ENCODE measurements at places on chromosomes 12 and 14.

- DNase-seq, result no peak
- H3K27me3 ChIP-seq, result no peaks in the 10 kb centered on the region
- H3K36me3 ChIP-seq, result no peaks in the 10 kb centered on the region
- no peaks in the 10 kb centered on the region for H3K4me1 ChIP-seq
- H3K27ac ChIP-seq, result no peak overlapping the region
- no peak overlapping the region for H3K4me3 ChIP-seq
These were observed 312.0 kb downstream of the KCNC2 start for GRCh38 chr12:74897425-74898211.

- no peak overlapping the region for H3K4me3 ChIP-seq
- H3K36me3 ChIP-seq, result peaks cover 4% of the 10 kb centered on the region
- H3K4me1 ChIP-seq, result peaks cover 5% of the 10 kb centered on the region
- peaks cover 5% of the 10 kb centered on the region for H3K27me3 ChIP-seq
- peak; percentile 69 for DNase-seq
- peak overlapping the region; percentile 62 for H3K27ac ChIP-seq
These were observed 5.1 kb upstream of the PSMA3 start for GRCh38 chr14:58239244-58240195.

DNA sequence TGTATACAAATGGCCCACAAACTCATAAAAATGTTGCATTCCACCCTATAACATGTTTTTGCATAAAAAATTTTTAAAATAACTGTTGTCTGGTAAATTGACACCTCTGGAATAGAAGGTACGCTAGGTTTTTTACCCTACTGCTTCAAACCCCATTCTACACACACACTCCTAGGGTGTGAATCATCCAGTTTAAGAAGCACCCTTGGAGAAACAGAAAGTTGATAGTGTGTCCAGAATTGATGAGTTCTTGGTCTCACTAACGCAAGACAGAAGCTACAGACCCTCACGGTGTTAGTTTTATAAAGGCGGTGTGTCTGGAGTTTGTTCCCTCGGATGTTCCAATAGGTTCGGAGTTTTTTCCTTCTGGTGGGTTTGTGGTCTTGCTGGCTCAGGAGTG lies 158.5 kb downstream of the KLRB1 start:
- no peaks in the 10 kb centered on the region for H3K4me1 ChIP-seq
- no peak overlapping the region for H3K27ac ChIP-seq
- DNase-seq, result no peak
- no peaks in the 10 kb centered on the region for H3K36me3 ChIP-seq
- peaks cover 3% of the 10 kb centered on the region for H3K27me3 ChIP-seq
- H3K4me3 ChIP-seq, result peak overlapping the region; percentile 95

GRCh38 chr12:69328426-69328825 lies 19.8 kb upstream of the LYZ start:
- H3K4me3 ChIP-seq, result no peak overlapping the region
- H3K27me3 ChIP-seq, result no peaks in the 10 kb centered on the region
- H3K36me3 ChIP-seq, result no peaks in the 10 kb centered on the region
- no peak for DNase-seq
- H3K27ac ChIP-seq, result no peak overlapping the region
- H3K4me1 ChIP-seq, result peaks cover 5% of the 10 kb centered on the region

All from glutamatergic neuron (in vitro differentiated cells).